ENCODE measurements at places on chromosomes 2 and 18.

DNA sequence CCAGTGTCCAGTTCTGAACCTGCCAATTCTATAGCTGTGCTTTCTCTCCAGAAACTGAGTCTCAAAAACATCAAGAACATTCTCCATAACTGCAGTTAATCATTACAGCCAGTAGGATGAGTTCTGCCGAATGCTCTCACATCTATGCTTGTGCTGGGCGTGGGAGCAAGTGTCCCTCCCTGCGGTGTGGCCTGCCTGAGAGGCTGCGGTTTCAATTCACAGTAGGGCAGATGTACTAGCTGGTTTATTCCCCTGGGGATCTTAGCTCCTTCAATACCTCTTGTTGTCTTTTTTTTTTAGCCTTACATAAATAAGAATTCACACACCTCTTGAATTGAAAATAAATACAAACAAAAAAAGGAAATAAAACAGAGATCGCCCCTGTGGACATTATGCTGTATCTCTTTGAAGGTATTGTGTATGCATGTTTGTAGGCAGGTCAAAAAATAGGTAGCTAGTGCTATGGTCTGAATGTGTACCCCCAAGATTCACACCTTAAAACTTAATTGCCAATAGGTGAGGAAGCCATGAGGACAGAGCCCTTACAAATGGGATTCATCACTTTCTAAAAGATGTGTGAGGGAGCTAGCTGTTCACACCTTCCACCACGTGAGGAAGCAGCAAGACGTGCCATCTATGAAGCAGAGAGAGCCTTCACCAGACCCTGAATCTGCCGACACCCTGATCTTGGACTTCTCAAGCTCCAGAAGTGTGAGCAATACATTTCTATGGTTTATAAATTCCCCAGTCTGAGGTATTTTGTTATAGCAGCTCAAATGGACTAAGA lies 74.3 kb downstream of the BCL2L11 start:
- DNase-seq: no peak

- no peak for DNase-seq
Measured at GRCh38 chr2:214995409-214995808, 143.0 kb downstream of the ABCA12 start.

DNA sequence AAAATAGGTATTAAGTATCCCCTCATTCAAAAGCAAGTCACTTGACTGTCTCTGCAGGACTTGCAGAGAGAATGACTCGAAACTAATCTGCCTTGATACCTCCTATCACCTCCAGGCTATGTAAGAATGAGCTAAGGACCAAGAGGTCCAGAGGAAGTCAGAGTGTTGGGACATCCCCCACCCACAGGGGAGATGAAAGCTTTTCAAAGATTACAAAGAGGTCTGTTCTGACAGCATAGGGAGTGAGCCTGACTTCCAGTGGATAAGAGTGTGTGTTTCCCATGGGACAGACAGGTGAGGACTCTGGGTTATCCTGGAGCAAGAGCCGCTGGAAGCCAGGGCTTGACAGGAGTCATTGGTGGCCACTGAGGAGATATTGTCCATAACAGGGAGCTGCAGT lies 85.0 kb upstream of the TACR1 start:
- no peak for DNase-seq

DNA sequence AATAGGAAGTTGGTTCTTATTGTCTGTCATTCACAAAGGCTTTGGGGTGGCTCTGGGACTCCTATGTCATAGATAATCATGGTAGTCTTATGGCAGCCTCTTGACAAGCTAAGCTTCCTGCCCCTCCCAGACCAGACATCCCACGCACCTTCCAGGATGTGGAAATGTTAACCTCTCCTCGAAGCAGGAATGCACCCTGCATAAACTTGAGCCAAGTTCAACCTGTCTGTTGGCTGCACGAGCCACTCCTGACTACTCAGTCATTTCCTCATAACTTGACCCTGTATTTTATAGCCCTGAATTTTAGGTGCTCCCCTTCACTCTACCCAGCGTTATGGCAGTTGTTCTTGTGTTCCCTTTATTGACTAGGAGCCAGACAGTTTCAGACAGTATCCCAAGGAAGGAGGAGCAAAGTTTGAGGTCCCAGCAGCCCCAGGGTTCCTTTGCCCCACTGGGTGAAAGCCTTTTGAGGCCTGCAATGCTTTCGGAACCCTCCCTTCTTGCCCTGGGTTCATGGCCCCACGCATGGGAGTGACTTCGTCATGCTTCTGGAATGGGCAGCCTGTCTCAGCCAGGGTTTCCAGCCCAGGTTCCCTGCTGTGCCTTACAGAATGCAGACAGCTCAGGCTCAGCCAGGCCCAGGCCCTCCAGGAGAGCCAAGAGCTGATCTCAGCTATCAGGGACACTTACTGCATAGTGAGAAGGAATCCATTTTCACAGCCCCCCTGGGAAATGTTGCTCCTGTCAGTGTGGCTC lies 15.6 kb upstream of the INO80C start:
- peak; percentile 22 for DNase-seq

DNA sequence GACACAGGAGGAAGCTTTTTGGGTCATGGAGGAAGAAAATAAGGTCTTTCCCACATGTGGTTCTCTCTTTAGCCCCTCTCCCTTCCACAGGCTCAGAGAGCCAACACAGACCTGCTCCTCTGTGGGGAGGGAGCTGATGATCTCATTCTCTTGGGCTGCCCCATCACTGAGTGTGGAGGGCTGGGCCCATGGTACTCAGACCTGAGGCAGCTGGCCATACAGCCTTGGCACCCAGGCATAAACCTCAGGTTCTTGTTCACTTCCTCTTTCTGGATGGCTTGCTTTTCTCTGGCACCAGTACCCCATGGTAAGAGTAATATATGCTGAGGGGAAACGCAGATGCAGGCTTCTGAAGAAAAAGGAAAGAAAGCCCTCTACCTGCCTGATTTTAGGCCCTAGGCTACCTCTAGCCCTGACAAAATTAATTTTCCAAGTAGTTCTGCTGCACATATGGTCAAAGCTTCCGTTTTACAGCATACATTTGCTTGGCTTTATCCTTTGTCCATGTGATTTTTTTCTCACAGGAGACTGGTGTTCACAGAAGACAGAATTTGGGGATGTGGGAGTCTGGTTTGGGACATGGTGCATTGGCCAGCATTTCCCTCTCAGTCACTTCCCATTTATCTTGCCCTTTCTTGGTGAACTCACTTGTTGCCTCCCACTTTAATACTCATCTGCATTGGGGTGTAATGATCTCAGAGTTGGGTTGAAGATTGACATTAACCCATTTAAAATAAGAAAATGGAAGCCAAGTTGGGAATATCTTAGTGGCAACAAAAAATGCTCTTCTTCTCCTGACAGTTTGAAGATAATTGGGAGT lies 11.1 kb downstream of the DHRS9 start:
- DNase-seq: no peak

GRCh38 chr2:37877457-37878315 lies 47.4 kb upstream of the RMDN2 start:
- peak; percentile 68 for DNase-seq

GRCh38 chr2:183037553-183038340 lies 510 bp downstream of the NCKAP1 start:
- peak; percentile 83 for DNase-seq

- DNase-seq: no peak
Measured at GRCh38 chr2:121360566-121361300, 75.7 kb upstream of the TFCP2L1 start.

- no peak for DNase-seq
Measured at GRCh38 chr18:45522371-45522770, 92.9 kb upstream of the SLC14A2 start.

All from NCI-H69 (cell line).